Colonic mucosa (tissue), 4 donors: ENCODE measurements at places on chromosomes 13 and 19. TPM values are rescaled to one million over a fixed set of nuclear protein-coding genes. Genes with fewer than 3 reads are reported as not detected.

The PPP1R15A gene
- 23.9 TPM for total RNA-seq

The C19orf25 gene
- total RNA-seq, result 27.3 TPM

The SUPT20H gene
- 40.5 TPM for total RNA-seq

The NALCN gene
- 0.27 TPM for total RNA-seq

The POLR1G gene
- total RNA-seq, result 2.0 TPM

GRCh38 chr19:46460055-46460454, 11.3 kb downstream of the PNMA8A start:
- no peaks in the 10 kb centered on the region for H3K27me3 ChIP-seq
- H3K27ac ChIP-seq, result no peak overlapping the region

- no peaks in the 10 kb centered on the region for H3K4me1 ChIP-seq
- no peak overlapping the region for H3K4me3 ChIP-seq
Observed at GRCh38 chr19:38970664-38971532, 4.6 kb downstream of the FBXO17 start.

DNA sequence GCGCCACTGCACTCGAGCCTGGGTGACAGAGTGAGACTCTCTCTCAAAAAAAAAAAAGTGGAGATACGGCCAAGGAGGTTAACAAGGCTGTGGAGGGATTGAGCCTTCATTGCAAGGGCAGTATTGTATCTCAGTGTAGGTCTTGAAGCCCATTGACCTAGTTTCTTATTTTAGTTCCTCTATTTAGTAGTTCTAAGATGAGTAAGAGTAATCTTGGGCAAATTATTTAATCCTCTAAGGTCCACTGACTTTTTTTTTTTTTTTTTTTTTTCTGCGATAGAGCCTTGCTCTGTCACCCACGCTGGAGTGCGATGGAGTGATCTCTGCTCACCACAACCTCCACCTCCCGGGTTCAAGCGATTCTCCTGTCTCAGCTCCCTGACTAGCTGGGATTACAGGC, 14.3 kb upstream of the ILF3 start:
- H3K4me1 ChIP-seq, result no peaks in the 10 kb centered on the region
- H3K27me3 ChIP-seq, result no peaks in the 10 kb centered on the region
- peaks cover 4% of the 10 kb centered on the region for H3K36me3 ChIP-seq
- H3K27ac ChIP-seq, result no peak overlapping the region
- DNase-seq, result no peak
- no peak overlapping the region for H3K4me3 ChIP-seq

GRCh38 chr13:99277629-99278028, 19.4 kb upstream of the GPR18 start:
- DNase-seq, result no peak
- peaks cover 8% of the 10 kb centered on the region for H3K4me1 ChIP-seq
- no peak overlapping the region for H3K27ac ChIP-seq
- H3K27me3 ChIP-seq, result no peaks in the 10 kb centered on the region
- no peaks in the 10 kb centered on the region for H3K36me3 ChIP-seq

GRCh38 chr13:88552966-88553365, 881.8 kb downstream of the SLITRK5 start:
- H3K4me3 ChIP-seq, result no peak overlapping the region
- H3K36me3 ChIP-seq, result no peaks in the 10 kb centered on the region
- no peaks in the 10 kb centered on the region for H3K4me1 ChIP-seq

- H3K4me3 ChIP-seq, result peak overlapping the region; percentile 81
- H3K27ac ChIP-seq, result no peak overlapping the region
- H3K36me3 ChIP-seq, result peaks cover 4% of the 10 kb centered on the region
- no peaks in the 10 kb centered on the region for H3K27me3 ChIP-seq
Observed at GRCh38 chr19:9308091-9308770, 1.4 kb downstream of the ZNF699 start.

DNA sequence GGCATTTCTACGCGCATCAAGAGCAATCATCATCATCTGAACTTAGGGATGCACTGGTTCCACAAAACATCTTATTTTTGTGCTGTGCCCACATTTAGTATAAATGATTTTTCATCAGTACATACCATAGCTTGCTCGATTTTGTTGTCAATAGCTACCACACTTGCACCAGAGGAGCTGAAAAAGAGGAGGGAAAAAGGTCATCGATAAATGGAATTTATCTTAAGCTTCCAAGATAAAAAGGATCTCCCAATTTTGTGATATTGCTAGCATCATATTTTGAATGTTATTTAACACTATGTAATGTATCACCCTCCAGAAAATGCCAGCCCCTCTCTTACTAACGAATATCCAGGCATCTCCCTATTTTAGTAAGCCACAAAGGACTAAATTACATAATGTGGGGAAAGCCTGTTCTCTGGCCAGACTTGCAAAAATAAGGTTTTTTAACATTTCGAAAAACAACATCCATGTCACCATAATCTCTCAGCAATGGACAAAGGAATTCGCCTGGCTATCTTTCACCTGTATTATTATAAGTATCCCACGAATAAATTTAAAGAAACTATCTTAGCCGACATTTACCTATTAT, 62.4 kb downstream of the SERP2 start:
- H3K27ac ChIP-seq, result peak overlapping the region; percentile 94
- no peaks in the 10 kb centered on the region for H3K27me3 ChIP-seq
- peak overlapping the region; percentile 59 for H3K4me3 ChIP-seq
- H3K4me1 ChIP-seq, result peaks cover 3% of the 10 kb centered on the region
- H3K36me3 ChIP-seq, result no peaks in the 10 kb centered on the region

GRCh38 chr13:51816604-51817249, 12.8 kb upstream of the DHRS12 start:
- no peak for DNase-seq
- H3K27ac ChIP-seq, result no peak overlapping the region
- H3K4me1 ChIP-seq, result no peaks in the 10 kb centered on the region
- H3K36me3 ChIP-seq, result no peaks in the 10 kb centered on the region
- H3K4me3 ChIP-seq, result no peak overlapping the region

DNA sequence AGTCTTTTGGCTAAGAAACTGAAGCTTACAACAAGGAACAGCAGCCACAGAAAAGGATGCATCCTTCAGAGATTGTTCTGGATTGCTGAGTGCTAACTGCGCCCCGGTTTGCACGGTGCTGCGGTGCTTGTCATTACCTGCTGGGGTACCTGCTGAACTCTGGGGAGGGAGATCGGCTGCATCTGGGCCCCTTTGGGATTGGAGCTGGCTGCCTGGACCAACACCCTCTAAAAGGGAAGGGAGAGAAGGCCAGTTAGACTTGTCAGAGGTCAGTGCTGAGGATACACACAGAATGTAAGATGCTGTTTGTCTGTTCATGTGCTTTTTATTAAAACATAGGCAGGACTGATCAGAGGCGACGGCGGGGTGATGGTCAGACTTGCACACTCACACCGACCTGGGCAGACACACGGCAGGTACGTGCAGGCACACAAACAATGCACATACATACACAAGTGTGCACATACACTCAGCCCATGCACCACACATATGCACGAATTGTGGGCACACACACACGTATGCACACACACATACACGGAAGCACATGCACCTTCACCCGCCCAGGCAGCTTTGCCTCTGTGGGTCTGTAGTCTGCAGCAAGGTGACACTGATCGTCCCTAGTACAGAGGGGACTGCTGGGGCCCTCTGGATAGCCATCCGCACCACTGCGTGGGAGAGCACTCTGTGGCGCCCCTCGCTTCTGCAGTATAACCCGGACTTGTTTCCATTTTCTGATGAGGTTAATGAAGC, 66.1 kb downstream of the RFX2 start:
- H3K4me3 ChIP-seq, result no peak overlapping the region
- no peak for DNase-seq
- no peaks in the 10 kb centered on the region for H3K4me1 ChIP-seq
- no peaks in the 10 kb centered on the region for H3K36me3 ChIP-seq

DNA sequence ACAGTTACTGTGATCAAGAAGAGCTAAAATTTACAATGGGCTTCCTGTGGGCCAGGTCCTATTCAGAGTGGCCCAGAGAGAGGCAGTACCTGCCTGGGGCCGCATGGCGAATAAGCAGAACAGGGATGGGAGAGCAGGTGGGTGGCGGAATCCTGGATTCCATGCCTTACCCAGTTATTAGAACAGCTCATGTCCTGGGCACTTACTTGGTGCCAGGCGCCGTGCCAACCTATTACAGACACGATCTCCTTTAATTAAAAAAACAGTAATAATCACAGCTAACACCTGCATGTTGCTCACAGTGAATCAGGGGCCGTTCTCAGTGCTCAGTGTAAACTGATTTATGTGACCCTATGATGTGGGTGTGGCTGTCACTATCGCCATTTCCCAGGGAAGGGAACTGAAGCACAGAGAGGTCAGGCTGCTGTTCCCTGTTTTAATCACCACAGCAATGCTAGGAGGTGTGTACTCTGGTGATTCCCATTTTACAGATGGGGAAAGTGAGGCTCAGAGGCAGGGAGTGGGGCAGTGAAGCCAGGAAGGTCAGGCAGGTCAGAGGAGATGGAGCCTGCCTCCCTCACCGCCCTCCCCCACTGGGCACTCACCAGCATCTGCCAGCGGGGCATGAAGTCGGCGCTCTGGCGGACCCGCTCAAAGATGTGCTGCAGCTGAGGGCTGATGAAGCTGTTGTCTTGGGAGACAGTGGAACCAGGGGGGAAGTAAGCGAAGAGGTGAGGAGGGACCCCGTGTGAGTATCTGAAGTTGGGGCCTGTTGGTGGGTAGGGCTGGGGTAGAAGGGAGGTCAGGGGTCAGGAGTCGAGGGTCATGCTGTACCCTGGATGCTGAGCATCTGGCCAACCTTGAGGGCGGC, 12.0 kb downstream of the COQ8B start:
- no peaks in the 10 kb centered on the region for H3K4me1 ChIP-seq
- peaks cover 8% of the 10 kb centered on the region for H3K36me3 ChIP-seq
- no peak overlapping the region for H3K27ac ChIP-seq
- H3K27me3 ChIP-seq, result no peaks in the 10 kb centered on the region

- H3K27me3 ChIP-seq, result no peaks in the 10 kb centered on the region
- H3K4me1 ChIP-seq, result no peaks in the 10 kb centered on the region
- no peaks in the 10 kb centered on the region for H3K36me3 ChIP-seq
- no peak overlapping the region for H3K27ac ChIP-seq
Observed at GRCh38 chr19:54477650-54478049, 4.6 kb upstream of the CDC42EP5 start.

GRCh38 chr13:26811581-26811980, 51.0 kb upstream of the GPR12 start:
- DNase-seq, result no peak
- H3K27me3 ChIP-seq, result no peaks in the 10 kb centered on the region
- no peaks in the 10 kb centered on the region for H3K36me3 ChIP-seq
- no peaks in the 10 kb centered on the region for H3K4me1 ChIP-seq

- H3K4me3 ChIP-seq, result no peak overlapping the region
- DNase-seq, result no peak
- peaks cover 14% of the 10 kb centered on the region for H3K27me3 ChIP-seq
- H3K36me3 ChIP-seq, result no peaks in the 10 kb centered on the region
- no peaks in the 10 kb centered on the region for H3K4me1 ChIP-seq
Observed at GRCh38 chr19:45385392-45386221, 15.2 kb upstream of the ERCC2 start.

- no peak overlapping the region for H3K4me3 ChIP-seq
- no peak overlapping the region for H3K27ac ChIP-seq
- no peaks in the 10 kb centered on the region for H3K4me1 ChIP-seq
- no peaks in the 10 kb centered on the region for H3K36me3 ChIP-seq
- peak; percentile 20 for DNase-seq
- H3K27me3 ChIP-seq, result no peaks in the 10 kb centered on the region
Observed at GRCh38 chr13:26037302-26037701, 14.5 kb downstream of the SHISA2 start.

DNA sequence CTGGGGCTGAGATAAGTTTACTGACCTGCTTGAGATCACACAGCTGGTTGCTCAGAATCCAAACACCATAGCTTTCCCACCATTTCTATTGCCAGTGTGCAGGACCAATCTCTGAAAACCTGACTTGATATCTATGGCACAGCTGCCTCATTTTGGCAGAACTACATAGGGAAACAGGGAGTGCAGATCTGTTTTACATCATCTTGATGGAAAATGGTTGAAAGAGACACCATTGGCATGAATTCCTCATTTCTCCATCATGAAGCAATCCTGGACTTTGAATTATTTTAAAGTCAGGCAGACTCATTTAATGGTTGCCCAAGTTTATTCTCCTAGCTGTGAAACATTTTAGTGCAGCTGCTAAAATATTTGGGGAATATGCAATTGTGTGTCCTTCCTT, 1628.2 kb upstream of the SLC10A2 start:
- H3K4me3 ChIP-seq, result no peak overlapping the region
- H3K4me1 ChIP-seq, result no peaks in the 10 kb centered on the region
- no peaks in the 10 kb centered on the region for H3K36me3 ChIP-seq
- no peak for DNase-seq

GRCh38 chr13:104571161-104571892, 1505.1 kb upstream of the SLC10A2 start:
- no peak overlapping the region for H3K4me3 ChIP-seq
- H3K36me3 ChIP-seq, result no peaks in the 10 kb centered on the region
- peak; percentile 72 for DNase-seq
- no peaks in the 10 kb centered on the region for H3K27me3 ChIP-seq
- no peak overlapping the region for H3K27ac ChIP-seq

DNA sequence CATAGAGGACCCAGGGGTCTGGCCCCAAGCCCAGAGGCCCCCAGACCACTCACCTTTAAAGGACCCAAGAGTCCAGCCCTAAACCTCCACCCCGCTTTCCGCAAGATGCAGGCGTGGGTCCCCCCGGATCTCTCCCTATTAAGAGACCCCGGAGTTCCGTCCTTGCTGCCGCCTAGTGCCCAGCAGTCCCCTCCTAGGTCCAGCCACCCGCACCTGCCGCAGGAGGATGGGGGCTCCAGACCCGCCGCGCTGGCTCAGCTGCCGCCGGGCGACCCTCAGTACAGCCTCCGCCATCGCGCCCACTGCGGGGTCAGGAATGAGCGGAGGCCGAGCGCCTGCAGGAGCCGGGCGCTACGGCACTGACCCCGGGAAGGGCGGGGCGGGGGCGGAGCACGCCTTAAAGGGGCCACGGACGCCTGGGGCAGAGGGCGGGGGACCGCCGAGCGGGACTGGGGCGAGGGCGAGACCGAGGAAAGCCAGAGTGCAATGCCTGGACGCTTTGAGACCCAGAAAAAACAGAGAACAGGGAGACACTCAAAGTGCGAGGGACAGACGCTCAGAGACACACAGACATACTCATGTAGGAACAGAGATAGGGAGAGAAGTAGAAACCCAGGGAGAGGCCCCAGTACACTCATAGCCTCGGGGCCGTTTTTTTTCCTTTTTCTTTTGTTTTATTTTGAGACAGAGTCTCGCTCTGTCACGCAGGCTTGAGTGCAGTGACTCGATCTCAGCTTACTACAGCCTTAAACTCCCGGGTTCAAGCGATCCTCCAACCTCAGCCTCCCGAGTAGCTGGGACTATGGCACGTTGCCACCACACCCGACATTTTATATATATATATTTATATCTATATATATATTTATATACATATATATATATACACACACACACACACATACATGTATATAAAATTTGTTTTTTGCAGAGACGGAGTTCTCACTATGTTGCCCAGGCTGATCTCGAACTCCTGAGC, at the start of gene ETHE1:
TSS of gene ETHE1 (minus strand) at position 318 of the 976 bp plus-strand sequence. CDS start at position 294, 24 bp downstream.
- H3K27ac ChIP-seq, result peak within 1 kb of the TSS; percentile 87
- DNase-seq, result peak; percentile 94
- no peaks in the 10 kb centered on the region for H3K4me1 ChIP-seq
- no peaks in the 10 kb centered on the region for H3K36me3 ChIP-seq
- H3K4me3 ChIP-seq, result peak within 1 kb of the TSS; percentile 68

DNA sequence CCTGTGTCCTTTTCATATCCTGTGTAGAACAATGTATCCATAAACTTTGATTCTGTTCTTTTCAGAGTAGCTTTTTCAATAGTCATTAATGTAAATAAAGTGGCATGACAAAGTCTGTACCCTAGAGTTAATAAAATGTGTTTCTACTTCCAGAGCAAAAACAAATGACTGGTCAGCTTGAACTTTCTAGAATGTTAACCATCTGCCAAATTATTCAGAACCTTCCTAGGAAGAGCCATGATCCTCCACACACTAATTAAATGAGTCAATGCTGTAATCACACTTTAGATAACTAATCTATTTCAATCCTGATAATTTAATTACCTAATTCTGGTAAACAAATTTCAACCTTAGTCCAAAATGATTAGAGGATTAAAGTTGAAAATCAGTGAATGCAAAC, 73.2 kb downstream of the DIAPH3 start:
- no peak overlapping the region for H3K27ac ChIP-seq
- H3K4me3 ChIP-seq, result no peak overlapping the region
- H3K36me3 ChIP-seq, result no peaks in the 10 kb centered on the region
- no peaks in the 10 kb centered on the region for H3K27me3 ChIP-seq
- no peak for DNase-seq
